Kidney (tissue), 22 donors: ENCODE measurements at places on chromosomes 1 and 21.
A peak's percentile ranks its signal among the peaks of the same experiment; 100 is the strongest.

DNA sequence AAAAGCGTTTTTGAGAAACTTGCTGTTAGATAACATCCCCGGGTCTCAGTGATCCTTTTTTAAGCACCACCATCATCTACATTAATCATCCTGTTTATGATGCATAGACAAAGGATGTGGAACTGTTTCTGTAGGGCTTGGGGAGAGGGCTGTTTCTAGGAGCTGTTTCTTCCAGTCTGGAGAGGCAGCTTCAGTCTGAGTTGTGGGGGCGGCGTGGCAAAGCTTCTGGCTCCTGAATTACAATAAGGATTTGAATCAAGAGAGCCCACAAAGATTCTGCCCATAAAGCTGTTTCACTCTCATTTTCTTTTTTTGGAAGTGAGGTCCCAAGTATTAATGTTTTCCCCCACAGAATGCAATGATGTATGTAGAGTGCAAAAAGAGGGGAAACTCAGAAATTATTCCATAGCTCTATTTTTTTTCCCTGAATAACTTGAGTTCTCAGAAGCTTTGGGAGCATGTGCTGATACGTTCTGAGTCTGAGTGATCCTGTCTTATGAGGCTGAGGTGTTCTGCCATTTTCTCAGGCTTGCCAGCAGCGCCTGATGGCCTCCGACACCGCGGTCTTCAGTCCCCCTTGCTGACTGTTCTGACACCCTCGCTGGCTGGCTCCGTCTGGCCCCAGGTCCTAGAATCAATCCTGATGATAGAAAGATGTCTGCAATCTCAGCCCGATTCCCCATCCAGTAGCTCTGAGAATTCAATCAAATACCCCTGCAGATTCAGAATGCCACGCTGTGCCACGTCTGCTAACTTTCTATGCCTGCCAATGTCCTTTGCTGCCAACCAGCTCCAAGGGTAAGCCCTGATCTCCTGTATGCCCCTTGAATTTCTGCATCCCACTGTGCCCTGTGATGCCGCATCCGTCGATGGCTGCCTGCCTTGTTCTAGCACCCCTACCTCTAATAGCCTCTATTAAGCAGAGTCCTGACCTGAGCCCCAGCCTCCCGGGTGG is 92.4 kb upstream of the AKT3 start:
- DNase-seq = no peak

- no peak for DNase-seq
Observed at GRCh38 chr1:53080041-53080440, 18.0 kb downstream of the PODN start.

GRCh38 chr21:41903559-41904351 is 24.6 kb upstream of the PRDM15 start:
- no peak for DNase-seq

DNA sequence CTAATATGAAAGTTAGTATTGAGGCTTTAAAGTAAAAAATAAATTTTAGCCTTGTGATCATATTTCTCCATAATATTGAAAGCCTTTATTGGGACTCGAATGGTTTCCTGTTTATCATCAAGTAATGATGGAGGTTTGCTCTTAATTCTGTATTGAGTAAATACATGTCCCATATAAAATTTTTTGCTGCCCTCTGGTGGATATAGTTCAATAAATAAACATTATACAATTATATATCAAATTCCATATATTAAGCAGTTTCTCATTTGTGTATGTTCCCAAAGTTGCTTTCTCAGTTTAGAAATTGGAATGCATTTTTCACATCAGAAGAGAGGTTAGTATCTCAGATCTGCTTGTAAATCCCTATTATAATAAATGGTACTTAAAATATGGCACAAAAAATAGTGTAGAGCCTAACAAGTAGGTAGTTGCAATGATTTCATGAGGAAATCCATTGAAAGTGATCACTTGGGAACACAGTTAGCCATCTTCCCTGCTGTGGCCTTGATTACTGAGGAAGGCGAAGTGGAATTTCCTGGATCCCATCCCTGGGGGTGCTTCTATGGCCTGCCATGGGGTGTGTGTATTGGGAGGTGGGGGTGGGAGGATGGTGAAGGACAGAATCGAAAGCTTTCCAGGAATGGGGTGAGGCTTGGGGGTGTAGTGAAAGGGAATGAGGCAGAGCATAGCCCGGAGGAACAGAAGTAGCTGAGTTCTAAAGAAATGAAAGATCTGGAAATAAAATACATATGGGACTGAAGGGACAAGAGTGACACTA is 84.1 kb upstream of the C21orf91 start:
- DNase-seq = peak; percentile 39

DNA sequence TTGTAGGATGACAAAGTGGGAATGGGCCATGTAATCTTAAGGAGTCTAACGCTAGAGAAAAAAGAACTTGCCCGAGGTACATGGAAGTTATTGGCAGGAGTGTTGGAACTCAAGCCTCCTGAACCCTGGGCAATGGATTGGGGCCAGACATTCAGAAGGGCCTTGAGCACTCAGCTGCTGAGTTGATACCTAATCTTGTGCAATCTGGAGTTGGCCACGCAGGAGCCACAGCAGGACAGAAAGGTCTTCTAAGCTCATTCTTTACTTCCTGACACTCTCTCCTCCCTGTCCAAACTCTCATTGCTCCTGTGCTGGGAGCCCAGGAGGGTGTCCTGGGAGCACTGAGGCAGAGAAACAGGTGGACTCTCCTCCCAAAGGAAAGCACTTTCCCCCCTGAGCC is 25.1 kb upstream of the CSF1 start:
- DNase-seq = no peak

DNA sequence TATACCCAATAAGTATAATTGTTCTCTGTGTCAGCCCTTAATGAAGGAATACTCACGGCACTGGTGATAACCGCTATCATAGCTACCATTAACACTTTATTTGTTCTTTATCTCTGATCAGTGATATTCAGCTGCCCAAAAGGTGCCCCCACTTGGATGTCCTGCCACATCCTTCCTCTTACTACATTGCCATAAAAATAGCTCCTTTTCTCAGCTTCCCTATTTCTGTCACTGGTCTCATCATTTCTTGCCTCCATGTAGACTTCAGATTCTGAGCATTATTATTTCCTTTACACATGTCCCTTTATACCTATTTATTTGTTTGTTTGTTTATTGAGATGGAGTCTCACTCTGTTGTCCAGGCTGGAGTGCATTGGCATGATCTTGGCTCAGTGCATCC is 2.7 kb upstream of the RAB29 start:
- no peak for DNase-seq

DNA sequence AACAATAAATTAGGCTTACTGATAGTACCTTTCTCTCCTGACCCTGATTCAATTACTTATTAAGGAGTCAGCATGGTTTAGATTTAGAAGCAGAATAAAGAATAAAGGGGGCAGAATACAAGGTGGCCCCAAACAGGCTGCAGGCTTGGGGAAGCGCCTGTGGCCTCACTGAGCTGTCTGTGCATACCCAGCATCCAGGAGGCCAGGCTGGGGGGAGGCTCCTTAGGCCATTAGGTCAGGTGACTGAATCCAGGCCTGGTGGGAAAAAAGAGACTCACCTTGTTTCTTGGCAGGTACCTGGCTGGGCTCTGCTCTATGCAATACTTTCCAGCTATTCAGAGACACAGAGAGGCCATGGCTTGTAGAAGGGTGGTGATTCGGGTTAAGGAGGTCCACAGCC is 38.8 kb downstream of the PGBD5 start:
- no peak for DNase-seq

DNA sequence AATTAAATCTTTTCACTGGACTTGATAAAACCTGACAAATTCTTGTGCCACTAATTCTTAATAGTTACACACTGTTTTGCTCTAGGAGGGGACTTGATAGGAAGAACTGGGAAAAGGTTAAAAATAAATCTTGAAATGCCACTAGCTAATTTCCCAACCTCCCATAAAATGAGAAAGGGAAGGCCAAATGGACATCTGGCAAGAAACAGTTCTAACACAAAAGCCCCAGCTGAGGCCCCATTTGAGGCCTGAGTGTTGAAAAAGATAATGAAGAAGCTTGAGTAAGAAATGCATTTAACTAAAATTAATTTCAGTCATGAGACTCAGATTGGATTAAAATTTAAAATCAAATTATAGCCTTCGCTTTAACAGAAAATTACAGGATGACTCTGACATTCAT is 11.2 kb upstream of the RAP1GAP start:
- DNase-seq = no peak
